ENCODE measurements at places on chromosomes 3 and 15.

- DNase-seq = no peak
Observed at GRCh38 chr3:38992117-38992760, 59.5 kb downstream of the SCN11A start.

GRCh38 chr3:39933986-39934693 is 124.7 kb downstream of the MYRIP start:
- no peak for DNase-seq

DNA sequence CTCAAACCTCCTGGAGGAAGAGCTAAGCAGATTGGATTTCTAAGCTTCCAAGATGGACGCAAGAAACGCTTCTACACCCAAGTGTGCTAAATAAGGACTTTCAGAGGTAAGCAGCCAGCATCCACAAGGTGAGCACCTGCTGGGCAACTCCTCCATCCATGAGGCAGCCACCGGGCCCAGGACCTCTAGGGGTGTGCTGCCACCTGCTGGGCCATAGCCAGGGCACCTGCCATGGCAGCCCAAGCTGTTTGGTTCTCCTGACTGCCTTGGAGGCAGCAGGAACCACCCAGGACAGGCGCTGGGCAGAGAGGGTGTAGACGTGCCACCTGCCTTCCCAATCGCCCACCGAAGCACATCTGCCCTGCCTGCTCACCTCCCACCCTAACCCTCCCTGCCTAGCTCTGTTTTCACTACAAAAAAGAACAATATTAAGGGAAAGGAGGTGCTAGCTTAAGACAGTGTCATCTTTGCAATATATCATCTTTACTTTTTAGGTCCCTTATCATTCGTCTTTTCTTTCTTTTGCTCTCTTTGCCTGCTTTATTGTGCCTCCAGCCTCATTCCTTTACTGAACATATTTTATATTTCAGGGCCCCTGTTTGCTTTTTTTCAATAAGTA is 12.9 kb downstream of the C15orf62 start:
- peak; percentile 75 for DNase-seq

DNA sequence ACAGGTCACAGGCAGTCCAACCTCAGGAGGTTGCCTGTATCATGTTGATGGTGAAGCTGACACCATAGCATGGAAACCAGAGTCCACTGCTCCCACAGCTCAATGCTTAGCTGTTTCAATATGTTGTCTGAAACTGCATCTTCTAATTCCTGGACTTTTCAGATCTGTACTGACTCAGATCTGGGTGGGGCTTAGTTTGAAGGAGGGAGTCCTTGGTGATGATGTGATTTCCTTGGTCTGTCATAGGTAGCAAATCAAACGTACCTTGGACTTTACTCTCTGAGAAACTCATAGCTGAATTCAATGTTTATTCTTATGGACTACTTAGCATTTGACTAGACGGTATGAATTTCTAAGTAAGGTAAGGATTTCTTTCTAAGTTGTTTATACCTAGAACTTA is at the start of gene HHLA2:
Gene HHLA2, plus strand, starts transcription at position 310 of the 400 bp plus-strand sequence. CDS start 55,266 bp downstream, outside the sequence.
- DNase-seq = no peak

DNA sequence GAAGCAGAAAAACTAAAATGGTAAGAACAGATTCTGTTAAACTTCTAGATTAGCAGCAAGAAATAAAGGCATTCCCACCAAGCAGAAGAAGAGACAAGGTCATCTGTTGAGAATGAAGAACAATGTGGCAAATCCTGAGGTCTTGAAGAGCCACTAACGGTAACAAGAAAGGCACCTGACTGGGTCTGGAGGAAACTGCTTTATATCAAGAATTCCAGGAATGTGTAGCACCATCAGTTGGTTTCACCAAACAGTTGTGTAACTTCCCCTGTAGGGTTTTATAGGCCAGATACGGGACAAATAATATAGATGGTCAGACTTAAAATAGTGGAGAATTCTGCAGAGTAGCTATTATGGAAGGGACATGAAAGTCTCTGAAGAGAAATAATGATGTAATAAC is 57.3 kb downstream of the ACAP2 start:
- DNase-seq = peak; percentile 19

DNA sequence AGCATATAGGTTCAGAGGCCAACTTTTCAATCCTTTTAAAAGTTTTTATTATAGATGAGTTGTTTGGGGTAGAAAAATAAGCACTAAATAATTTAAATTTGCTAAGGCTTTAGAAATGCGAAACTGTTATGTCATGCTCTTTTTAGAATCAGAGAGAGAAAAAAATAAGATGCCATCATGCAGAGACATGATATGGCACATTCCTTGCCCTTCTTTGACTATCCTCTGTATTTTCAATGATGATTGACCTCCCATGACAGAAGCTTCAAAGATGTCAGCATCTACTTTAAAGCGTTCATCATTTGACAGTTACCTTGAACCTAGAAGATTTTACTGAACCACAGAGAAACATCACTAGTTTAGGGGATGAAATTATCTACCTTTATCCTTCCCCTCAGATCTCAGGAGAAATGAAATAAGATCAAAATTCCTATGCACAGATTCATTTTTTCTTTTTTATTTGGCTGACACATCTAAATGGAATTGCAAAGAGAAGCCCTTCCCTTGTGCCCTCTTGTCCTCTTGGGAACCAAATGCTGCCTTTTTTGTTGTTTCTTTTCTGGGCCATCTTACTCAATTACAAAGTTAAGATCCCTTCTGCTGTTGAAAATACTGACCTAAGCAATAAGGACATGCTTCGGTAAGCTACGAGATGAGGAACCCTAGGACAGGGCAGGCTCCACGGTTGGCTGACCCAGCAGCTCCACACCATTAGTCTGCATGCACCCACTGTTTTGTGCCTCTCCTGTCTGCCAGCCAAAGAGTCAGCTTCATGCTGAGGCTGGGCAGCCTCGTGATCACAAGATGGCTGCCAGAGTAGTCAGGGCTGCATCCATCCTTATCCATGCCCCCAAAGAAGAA is 289.7 kb upstream of the TPM1 start:
- no peak for DNase-seq

DNA sequence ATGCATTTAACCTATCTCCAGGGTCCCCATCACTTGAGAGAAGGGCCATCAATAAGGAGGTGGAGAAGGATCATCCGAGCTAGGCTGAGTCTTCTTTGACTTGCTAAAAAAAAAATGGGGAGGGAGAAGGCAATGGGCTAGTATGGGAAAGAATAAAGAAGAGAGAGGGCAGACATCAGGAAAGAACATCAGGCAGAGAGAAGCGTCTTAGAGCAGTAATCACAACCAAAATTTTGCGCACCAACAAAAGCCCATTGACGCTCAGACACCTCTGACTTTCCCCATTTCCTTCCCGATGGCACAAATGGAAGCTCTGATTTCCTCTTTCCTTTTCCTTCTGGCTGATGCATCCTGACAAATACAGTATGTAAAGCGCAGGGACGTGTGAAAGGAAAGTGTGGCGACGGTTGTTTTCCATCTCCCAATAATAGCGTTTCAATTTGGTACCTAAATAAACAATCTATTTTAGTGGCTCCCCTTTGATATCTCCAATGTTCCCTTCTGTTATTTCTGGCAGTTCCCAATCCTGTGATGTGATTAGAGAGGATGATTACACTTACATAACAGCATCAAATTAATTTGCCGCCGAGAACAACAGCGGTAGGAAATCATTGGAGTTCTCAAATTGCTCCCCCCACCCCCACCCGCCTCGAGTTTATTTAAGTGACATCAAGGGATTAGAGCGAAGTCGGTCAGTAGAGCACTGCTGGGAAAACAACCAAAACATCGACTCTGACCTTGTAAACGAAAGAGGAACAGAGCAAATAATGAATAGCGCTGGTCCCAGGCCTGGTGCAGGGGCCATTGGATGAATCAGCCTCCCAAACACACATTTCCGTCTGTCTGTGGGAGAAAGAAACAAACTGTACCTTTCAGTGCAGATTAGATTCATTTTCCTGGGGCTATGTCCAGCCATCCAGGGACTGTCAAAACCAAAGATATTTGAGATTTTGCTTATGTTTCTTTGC is 273.3 kb upstream of the ICE2 start:
- DNase-seq = no peak

DNA sequence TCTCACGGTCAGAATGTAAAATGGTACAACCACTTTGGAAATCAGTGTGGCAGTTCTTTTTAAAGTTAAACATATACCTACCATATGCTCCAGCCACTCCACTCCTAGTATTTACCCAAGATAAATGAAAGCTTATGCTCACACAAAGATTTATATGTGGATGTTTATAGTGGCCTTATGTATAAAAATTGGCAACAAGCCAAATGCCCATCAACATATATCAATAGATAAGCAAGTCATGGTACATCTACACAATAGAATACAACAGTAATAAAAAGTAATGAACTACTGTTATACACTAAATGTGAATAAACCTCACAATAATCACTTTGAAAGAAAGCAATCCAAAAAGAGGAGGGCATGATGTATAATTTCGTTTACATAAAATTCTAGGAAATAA is 153.5 kb upstream of the LMCD1 start:
- DNase-seq = no peak

DNA sequence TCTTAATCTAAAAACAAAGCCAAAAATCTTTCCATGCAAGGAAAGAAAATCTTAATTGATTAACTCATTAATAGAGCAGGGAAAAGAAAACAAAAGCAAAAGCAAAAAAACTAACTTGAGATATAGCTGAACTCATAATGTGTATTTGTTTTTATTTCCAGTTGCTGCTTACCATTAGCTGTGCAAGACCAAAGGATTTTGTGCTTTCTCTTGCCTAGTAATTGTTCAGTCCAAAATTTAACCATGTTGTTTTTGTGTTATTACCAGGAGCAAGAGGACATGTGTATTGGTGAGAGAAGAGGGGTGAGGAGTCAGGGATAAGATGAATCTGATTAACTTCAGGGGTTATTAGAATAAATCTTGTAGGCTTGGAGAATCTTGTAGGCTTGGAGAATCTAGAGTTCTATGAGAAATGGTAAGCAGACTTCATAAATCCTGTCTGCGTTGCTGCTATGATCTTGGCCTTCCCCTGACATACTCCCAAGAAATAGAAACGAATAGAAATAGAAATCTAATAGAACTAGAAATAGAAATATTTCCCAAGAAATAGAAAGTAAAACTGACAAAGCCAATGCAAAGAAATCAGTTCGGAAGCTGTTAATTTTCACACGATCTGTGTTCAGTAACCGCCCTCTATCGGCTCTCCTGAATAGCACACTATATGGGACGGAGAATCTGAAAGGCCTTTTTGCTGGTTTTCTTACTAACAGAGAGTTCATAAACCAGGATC is 72.6 kb upstream of the TNFSF10 start:
- peak; percentile 49 for DNase-seq

DNA sequence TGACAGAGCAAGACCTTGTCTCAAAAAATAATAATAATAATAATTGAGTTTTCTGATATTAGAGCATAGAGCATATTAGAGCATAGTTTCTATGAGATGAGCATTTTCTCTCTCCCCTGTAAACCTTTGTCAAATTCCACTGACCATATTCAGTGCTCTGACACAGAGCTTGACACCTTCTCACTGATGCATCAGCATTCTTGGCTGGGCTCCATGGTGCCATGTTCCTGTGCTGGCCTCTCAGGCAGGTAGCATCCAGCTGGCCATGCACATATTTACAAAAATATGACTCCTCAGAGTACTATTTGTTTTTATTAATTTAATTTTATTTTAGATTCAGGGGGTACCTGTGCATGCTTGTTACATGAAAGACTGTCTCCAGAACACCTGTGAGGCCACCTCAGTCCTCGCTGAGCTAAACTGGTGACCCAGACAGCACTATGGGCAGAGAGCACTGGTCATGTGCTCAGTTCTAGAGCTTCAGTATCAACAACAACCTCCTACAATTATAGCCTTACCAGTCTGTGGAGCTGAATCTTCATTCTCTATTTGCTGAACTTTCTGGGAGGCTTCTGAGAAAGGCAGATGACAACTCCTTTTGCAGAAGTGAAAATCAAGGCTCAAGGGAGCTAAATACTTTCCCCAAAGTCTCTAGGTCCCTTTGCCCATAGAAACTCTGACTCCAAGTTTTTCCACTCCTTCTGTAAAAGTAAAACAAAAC is 21.6 kb upstream of the SLC28A2 start:
- no peak for DNase-seq

- no peak for DNase-seq
Observed at GRCh38 chr3:105791919-105792786, 76.7 kb downstream of the CBLB start.

- DNase-seq = no peak
Observed at GRCh38 chr15:87123676-87124382, 1044.2 kb downstream of the AGBL1 start.

DNA sequence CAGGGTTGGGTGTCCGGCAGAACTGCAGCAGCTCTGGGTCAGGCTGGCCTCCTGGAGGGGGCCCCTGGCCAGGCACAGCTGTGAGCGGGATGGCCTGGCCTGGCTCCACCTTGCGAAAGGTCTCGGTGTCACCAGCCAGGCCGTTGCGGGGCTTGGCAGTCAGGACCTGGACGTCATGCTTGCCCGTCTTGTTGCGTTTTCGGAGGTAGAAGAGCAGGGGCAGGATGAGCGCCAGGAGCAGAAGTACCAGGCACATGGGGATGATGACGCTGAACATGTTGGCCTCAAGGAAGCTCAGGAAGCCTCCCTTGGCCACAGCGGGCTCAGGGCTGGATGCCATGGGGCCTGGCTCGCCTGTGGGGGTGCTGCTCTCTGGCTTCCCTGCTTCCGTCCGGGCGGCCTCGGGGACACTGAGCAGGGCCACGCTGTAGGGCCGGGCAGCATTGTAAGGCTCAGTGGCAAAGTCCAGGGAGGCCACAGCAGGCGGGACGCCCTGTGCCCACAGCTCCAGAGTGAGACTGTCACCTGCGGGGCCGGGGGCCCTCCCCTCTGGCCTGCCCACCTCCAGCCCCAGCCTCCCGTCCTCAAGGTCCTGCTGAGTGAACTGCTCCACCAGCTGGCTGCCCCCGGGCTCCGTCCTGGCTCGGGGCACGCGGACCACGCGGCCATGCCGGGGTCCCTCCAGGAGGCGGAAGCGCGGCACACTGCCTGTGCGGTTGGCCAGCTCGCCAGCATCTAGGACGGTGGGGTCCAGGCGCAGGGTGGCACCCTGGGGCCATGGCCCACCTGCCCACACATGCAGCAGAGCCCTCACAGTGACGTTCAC is 28.1 kb downstream of the SNX33 start:
- no peak for DNase-seq

DNA sequence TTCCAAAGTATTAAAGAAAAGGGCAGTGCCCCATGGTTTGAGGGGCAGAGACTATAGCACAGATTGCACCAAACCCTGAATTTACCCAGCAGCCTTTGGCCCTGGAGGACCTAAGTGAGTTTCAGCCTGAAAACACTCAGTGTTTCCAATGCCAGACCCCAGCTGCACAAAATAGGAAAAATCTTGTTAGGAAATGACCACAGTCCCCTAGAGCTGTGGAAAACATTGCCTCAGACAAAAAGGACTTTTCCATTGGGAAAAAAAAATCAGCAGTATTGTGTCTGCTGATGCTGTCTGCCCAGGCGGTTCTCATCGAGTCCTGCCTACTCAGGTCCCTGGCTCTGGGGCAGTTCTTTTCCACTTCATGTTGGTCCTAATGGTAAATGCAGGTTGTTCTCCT is 121.7 kb upstream of the DLG1 start:
- no peak for DNase-seq

GRCh38 chr3:181629029-181629428 is 82.7 kb upstream of the SOX2 start:
- DNase-seq = no peak

All from H7 (cell line).